ENCODE measurements at places on chromosomes 1 and 21.

- DNase-seq, result no peak
Observed at GRCh38 chr1:218495931-218496330, 150.8 kb downstream of the TGFB2 start.

DNA sequence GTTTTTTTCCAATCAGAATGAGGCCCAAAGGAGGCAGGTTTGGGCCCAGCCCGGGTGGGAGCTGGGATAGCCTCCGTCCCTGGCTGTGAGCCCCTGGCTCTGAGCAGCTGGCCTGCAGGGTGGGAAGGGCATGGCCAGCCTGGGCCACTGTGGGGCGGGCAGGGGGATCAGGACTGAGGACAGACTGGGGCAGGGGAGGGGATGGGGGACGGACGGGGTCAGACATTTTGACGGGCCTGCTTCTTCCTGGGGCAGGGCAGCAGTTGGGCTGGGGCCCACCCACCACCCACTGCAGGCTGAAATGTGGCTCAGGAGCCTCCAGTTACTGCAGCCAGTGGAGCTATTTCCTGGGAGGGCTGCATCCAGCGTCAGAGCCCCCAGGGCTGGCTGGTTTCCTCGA, 2.5 kb upstream of the SLC6A9 start:
- DNase-seq, result no peak

- DNase-seq, result no peak
Observed at GRCh38 chr1:27136998-27137542, 17.9 kb downstream of the SLC9A1 start.

DNA sequence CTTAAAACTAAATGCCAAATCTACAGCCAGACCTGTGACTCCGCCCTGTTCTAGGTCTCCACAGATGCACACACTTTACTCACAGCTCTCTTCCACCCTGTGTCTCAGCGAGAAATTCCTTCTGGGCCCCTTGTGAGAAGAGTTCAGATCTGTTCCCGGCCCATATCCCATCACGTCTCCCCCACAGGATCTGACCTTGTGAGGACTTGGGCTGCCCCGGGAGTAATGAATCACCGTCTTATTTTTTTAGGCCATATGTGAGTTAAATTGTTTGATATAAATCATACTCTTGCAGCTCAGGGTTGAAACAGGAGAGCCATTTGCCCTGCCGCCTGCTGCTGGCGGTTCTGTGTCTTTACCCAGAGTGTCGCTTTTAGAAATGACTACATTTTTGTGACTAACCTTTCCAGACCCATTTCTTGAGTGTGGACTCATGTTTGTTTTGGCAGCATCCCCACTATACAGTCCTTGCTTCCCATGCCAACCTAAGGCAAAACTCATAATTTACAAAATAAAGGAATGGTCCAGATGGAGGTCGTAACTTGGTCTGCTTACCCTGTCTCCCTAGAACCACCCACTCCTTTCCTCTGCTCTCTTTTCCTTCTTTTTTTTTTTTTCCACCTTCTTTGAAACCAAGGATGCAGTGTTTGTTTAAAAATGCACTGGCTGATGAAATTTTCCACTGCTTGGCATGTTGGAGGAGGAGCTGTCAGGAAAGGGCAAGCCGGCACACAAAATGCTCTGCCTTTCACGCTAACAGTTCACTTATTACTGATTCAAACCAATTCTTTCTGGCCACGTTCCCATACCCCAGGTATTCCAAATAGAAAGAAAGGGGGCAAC, 98.0 kb upstream of the C1orf105 start:
- DNase-seq, result no peak

GRCh38 chr1:119718409-119718808, 6.7 kb downstream of the PHGDH start:
- DNase-seq, result no peak

DNA sequence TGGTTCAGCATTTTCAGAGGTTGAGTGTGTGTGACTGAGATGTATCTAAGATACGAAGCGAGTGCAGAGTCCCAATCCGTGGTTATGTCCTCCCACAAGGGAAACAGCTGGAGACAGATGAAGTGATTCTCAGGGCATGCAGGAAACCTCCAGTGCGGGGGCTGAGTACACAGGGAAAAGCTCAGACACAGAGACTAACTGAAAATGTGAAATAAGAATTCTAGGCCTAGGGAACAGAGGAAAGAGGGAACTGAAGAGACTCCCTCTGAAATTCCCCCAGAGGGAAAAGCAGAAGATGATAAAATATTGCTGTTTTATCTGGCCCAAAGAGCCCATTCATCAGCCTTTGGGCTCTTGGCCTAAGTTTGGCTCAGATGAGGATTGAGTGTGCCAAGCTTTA, 116.8 kb downstream of the LRRC53 start:
- no peak for DNase-seq

- no peak for DNase-seq
Observed at GRCh38 chr1:83716641-83717040, 282.3 kb downstream of the TTLL7 start.

DNA sequence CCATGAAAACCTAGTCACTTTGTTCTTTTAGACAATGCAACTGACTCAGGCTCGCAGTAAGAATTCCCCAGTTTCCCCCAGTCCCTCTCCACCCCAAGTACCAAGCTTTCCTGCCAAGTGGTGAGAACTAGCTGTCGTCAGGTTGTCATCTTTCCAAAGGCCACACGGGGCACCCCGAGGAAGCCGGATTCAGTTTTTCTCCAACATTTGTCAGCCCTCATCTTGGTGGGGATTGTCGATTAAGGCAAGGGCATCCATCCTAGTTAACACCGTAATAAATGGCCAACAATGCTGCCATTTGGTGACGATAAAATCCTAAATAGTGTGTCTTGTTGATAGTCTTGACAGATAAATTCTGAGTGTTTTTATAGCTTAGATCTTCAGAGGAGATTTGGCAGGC, 55.9 kb upstream of the PROX1 start:
- no peak for DNase-seq

GRCh38 chr1:170265234-170265633, 119.5 kb downstream of the NTMT2 start:
- DNase-seq, result no peak
